ENCODE measurements at places on chromosomes 3 and 15. TPM values are rescaled to one million over a fixed set of nuclear protein-coding genes. Genes with fewer than 3 reads are reported as not detected.

Gene CNTN6
- total RNA-seq: not detected

GRCh38 chr3:152622811-152623167 lies 212.1 kb upstream of the P2RY1 start:
- DNase-seq: no peak

DNA sequence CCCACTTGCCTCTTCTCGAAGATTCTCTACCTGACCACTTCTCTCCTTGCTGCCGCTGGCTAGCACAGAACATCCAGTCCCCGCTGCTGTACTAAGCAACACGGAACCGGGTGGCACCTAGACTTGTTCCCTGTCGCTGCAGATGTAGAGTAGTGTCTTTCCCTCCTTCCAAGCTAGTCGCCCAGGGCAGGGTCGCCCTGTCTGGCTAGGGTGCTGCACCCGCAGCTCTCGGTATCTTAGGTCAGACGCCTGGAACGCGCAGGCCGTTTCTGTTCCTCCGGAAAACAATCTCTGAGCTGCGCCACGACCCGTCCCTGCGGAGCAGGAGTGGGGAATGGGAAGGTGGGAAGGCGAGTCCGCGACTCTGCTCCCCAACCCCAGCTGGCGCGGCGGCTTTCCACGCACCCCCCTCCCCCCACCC lies 758 bp upstream of the SNX33 start:
- no peak for DNase-seq

DNA sequence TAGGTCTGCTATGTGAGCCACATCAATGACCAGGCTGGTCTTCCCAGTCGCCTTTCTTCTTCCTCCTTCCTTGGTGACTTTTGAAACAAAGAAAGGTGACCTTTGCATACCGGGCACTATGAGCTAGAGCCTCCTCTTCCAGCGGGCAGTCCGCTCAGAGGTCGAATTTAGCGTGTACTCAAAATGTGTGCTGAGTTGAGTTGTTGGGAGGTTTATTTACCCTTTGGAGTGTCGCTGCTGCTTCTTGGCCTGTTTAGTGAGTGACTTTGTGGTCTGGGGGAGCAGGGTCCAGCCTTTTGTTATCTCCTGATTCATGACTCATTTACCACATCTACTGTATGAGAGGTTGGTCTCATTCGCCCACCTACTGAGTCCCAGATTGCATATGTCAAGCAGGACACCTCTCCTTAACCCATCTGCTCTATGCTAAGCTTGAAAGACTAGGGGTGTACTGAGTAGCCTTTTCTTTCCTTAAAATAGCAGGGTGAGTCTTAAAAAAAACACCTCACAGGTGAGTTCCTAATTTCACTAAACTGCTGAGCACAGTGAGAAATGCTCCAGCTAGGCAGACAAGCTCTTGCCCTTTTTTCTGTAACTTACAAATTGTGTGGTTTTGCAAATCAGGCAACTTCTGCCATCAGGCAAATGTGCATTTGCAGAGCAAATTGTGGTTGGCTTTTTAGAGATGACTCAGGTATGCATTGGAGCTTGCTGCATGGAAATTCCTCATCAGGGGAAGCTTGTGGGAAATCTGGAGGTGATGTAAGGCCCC lies 3.2 kb upstream of the SIAH2 start:
- no peak for DNase-seq

Gene EPHA3
- total RNA-seq: 1.5 TPM

GRCh38 chr15:64004587-64004986 lies 41.7 kb downstream of the DAPK2 start:
- no peak for DNase-seq

GRCh38 chr3:167650459-167650858 lies 3.3 kb downstream of the WDR49 start:
- DNase-seq: no peak

GRCh38 chr15:32851572-32851971 lies 133.8 kb downstream of the GREM1 start:
- no peak for DNase-seq

DNA sequence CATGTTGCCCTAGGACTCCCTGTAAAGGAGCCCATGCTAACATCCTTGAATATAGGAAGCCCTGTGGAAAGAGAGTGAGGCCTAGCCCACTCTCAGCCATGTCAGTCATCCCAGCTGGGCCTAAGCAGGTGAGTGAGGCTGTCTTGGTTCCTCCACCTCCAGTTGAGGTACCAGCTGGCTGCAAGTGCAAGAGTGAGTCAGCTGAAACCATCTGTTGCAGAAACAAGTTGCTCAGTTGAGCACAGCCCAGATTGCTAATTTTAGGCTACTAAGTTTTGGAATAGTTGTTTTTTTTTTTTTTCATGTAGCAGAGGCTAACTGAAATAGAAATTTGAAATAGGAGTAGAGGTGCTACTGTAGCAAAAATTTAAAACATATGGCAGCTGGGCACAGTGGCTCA lies 43.7 kb upstream of the ADPGK start:
- DNase-seq: no peak

DNA sequence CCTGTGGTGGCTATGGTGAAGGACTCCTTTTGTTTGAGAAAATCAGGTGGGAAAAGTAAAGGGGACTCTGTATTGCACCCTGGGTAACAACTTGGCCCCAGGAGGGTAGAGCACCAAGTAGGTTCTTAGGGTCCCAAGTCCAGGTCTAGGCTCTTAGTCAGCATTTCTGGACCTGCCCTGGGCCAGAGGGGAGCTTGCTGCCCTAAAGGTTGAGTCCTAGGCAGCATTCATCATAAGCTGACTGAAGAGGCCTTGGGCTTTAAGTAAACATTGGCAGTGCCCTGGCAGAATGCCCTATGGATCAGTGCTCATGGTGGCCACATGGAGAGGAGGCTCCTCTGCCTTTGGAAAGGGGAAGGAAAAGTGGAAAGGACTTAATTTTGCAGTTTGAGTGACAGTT lies 268.5 kb upstream of the CTNNB1 start:
- DNase-seq: no peak

DNA sequence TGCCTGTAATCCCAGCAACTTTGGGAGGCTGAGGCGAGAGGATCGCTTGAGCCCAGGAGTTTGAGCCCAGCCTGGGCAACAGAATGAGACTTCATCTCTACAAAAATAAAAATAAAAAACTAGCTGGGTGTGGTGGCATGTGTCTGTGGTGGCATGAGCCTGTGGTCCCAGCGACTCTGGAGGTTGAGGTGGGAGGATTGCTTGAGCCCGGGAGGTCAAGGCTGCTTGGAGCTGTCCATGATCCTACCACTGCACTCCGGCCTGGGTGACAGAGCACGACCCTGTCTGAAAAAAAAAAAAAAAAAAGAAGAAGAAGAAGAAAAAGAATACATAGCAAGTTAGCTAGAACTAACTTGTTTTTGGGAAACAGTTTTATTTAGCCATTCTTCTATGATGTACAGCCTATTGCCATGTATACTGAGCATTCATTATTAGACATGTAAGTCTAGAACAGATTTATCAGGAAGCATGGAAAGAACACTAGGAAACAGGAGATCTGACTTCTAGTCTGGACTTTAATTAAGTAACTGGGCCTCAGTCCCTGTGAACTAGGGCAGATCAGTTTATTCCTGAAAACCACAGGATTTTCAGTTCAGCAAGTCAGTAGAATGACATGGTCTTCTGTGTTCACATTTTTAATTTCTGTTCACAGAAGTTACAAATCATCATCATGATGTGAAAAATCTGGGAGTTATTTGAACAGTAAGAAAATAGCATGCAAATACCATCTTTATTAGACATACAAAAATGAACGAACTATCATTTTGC lies 65.5 kb downstream of the KAT2B start:
- no peak for DNase-seq

DNA sequence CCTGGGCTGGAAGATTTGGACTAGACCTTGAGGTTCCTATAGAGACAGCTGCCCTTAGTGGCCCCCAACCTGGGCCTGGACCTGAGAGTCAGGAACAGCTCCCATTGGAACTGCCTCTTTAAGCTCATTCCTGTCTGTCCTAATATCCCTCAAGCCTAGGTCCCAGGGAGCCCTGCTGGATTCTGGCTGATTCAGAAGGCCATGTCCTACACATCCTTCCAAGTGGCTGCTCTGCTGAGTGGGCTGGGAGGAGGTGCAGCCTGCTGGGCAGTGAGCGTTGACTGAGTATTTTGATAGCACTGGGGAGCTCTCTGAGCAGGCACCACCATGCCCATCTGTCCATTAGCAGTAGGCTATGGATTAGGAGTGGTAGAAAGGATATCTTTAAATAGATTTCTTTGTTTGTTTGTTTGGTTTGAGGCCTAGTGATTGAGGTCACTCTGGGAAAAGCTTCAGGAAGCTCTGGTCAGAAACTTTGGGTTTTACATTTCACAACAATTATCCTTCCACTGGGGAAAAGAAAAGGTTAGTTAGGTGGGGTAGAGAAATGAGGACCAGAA lies 54.6 kb upstream of the ATOSA start:
- no peak for DNase-seq

DNA sequence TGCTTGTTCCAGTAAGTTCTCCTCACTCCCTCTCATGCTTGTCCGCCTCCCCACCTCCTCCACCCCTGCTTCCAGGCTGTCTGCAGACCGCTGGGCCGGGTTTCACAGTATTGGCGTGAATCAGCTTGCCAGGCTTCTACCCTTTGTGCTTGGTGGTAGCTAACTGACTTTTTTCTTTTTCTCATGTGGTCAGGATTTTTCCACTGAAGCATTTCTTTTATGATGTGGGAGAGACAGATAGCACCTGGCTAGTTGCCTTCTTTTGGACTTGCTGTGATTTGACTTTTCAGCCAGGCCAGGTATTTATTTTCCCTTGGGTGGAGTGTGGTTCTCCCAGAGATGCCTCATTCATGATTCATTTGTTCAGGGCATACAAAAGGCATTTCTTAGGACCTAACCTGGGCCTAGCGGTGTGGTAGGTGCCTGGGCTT lies 60.6 kb downstream of the ST6GAL1 start:
- DNase-seq: peak; percentile 91
